ENCODE measurements at places on chromosomes 2 and 18.

DNA sequence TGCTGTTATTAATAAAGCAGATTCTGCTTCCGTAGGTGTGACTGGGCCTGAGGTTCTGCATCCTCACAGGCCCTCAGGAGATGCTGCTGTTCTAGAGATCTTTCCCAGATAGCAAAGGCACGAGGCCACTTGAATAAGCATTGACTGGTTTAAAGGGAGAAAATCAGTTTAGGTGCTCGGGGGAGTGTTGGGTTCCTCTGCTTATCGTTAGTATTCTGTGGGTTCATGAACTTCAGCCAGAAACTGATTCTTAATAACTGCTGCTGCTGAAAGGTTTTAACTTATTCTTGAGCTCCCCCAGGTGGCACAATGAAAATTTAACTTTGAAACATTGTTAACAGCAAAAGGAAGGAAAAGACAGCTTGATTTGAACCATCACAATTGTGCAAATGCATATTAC, 56.9 kb downstream of the ITGA6 start:
- no peak for DNase-seq

DNA sequence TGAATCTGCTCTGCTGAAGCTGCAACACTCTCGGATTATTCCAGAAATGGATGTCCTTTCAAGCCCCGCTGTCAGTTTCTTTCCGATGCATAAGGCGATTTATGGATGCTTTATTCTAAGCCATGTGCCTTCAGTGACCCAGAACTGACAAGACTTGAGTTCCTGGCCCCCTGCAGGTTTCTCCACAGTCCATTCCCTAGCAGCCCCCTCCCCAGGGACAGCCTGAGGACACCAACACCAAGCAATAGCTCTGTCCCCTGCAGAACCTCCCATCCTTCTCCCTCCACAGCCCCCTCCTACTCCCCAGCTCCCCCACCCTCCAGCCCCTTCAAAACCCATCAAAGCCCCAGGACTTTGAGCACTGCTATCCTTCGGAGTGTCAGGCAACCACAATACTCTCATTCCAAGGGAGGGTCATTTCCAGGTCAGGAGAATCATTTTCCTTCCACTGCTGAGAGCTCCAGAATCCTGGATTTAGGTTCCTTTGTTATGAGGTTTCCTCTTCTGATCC, 24.6 kb upstream of the SPP2 start:
- peak; percentile 6 for DNase-seq

DNA sequence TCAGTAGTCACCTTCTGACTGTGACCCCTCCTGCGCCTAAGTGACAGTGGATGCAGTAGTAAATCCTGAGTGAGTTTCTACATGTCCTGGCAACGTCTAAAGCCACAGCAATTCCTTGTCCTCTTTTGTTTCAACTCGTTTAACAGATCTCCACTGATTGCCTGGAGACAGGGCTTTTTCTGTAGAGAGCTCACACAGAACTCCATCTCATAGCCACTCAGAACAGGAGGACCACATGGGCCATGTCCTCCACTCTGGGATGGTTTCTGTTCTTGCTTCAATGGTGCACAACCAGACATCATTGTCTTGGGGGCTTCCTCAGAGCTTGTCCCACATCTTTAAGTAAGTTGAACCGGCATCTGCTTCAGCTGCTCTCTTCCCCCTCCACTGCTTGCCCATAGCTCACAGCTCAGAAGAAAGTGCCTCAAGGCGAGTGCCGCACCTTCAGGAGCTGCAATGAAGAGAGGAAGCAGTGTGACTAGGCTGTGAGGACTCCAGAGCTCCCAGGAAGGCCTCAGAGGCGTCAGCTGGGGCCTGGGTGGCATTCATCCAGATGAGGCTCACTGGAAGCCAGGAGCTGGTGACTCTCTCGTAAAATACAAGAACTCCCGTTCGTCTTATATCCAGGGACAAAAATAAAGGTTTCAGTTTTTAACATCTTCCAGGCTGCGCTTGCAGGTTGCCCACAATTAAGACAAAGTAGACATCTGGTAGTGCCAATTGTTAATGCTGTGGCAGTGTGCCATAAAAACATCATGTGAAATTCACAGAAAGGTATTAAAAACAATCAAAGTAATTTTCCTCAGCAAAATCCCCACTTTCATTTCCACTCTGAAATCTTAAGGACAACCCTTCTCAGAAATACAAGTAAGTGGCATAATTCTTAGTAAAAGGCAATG, 37.3 kb downstream of the ST3GAL5 start:
- no peak for DNase-seq

DNA sequence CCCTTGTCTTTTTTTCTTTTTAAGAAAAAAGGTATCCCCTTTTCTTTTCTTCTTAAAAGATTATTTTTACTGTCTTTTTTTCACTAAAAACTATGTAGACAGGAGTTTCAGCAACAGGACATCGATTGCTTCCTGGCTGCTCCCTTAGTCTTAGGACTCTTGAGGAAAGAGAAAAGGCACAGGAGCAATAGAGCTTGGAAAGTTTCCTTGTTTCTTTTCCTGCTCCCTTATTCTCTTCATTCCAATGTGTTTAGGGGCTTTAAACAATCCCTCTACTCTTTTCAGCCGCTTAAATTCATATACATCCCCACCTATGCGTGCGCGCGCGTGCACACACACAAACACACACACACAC, 225.9 kb upstream of the FBXO11 start:
- DNase-seq = no peak

- no peak for DNase-seq
Observed at GRCh38 chr18:73869182-73869581, 278.5 kb downstream of the FBXO15 start.

DNA sequence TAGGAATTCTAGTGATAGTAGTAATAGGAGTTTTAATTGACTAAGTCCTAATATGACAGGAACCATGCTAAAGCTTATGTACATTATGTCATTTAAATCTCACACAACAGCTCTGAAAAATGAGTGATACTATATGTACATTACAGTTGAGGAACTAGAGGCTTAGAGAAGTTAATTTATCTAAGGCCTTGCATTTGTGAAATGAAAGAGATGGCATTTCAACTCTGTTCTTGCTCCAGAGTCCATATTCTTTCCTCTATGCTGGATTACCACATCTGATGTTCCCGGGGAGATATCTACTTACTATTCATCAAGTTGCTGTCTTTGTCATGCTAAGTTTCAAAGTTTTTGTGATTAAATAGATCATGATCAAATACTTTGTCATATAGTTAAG, 5.7 kb downstream of the AGPS start:
- DNase-seq = no peak

- DNase-seq = no peak
Observed at GRCh38 chr2:71581026-71581425, 127.7 kb downstream of the DYSF start.

DNA sequence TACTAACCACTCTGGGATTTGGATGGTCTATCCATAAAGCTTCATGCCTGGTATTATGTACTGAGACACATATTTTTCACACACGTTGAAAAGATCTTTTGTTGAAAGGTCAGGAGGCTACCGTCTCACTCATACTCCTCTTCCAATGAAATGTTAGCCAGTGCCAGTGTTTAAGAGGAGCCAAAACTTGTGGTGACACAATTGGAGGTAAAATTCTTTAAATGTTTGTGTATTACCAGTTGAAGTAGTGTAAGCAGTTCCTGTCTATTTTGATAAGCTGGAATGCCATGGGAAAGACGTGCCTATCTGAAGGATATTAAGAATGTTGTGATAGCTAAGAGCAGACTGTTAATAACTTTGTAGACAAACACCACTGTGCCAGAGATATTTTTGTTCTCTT, 32.1 kb downstream of the MARCHF7 start:
- no peak for DNase-seq

Data from right kidney (tissue), 9 donors.